CD4-positive, alpha-beta memory T cell (primary cell): ENCODE measurements at places on chromosomes 11 and 22. TPM values are rescaled to one million over a fixed set of nuclear protein-coding genes. Genes with fewer than 3 reads are reported as not detected.
A peak's percentile ranks its signal among the peaks of the same experiment; 100 is the strongest.

SPDYC gene
- not detected for total RNA-seq

IFITM1 gene
- 119 TPM for total RNA-seq

IFITM10 gene
- total RNA-seq = 1.6 TPM

ST14 gene
- 0.72 TPM for total RNA-seq

HOATZ gene
- total RNA-seq = not detected

ASCL2 gene
- total RNA-seq = 0.29 TPM

GRCh38 chr11:2380807-2381350 is 3.8 kb downstream of the CD81 start:
- H3K27me3 ChIP-seq = no peaks in the 10 kb centered on the region
- no peak for DNase-seq
- no peak overlapping the region for H3K27ac ChIP-seq
- no peak overlapping the region for H3K4me3 ChIP-seq
- H3K4me1 ChIP-seq = peaks cover 64% of the 10 kb centered on the region

- peaks cover 24% of the 10 kb centered on the region for H3K4me1 ChIP-seq
- H3K36me3 ChIP-seq = peaks cover 12% of the 10 kb centered on the region
- no peak overlapping the region for H3K4me3 ChIP-seq
- H3K27ac ChIP-seq = no peak overlapping the region
- no peaks in the 10 kb centered on the region for H3K27me3 ChIP-seq
- DNase-seq = peak; percentile 19
Measured at GRCh38 chr22:43183496-43184277, 3.2 kb downstream of the TTLL12 start.

GRCh38 chr11:44793350-44794090 is 66.8 kb downstream of the TSPAN18 start:
- H3K27me3 ChIP-seq = no peaks in the 10 kb centered on the region
- H3K36me3 ChIP-seq = peaks cover 4% of the 10 kb centered on the region
- no peak for DNase-seq
- H3K4me3 ChIP-seq = no peak overlapping the region

DNA sequence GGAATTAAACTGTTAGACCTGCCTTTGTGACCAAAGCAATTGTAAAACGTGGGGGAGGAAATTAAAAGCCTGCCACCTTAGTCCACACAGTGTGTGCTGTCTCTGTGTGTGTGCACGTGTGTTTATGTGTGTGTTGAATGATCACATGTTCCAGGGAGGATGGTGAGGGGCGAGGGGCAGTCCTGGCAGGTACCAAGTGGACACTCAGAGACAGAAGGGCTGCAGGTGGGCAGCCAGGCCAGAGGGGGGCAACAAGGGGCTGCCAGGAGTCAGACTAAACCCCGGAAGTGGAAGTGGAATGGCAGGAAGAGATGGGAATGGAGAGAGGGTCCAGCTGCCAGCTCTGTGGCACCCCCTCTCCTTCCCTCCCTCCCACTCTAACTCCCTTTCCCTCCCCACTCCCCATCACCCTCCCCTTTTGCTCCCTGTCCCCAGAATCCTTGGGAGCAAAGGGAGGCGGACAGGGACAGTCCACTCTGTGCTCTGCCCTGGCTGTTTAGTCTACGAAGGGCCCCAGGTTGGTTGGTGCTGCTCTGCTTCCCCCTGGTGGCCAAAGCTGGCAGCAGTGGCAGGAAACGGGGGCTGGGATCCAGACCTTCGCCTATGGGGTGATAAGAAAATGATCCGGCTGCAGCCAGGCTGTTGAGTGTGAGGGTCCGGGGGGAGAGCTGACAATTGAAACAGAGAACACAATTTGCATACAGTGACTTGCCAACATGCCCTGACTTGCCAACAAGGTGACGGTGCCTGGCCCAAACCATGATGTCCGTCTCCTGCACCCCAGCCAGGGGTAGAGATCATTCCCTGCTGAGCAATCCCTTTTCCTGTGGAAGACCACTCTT is 24.4 kb downstream of the P2RY2 start:
- H3K27me3 ChIP-seq = no peaks in the 10 kb centered on the region
- no peak overlapping the region for H3K27ac ChIP-seq
- H3K4me3 ChIP-seq = no peak overlapping the region

- H3K4me3 ChIP-seq = no peak overlapping the region
- DNase-seq = no peak
- H3K4me1 ChIP-seq = no peaks in the 10 kb centered on the region
- H3K27ac ChIP-seq = no peak overlapping the region
Measured at GRCh38 chr11:80182901-80183300, 742.1 kb upstream of the TENM4 start.

DNA sequence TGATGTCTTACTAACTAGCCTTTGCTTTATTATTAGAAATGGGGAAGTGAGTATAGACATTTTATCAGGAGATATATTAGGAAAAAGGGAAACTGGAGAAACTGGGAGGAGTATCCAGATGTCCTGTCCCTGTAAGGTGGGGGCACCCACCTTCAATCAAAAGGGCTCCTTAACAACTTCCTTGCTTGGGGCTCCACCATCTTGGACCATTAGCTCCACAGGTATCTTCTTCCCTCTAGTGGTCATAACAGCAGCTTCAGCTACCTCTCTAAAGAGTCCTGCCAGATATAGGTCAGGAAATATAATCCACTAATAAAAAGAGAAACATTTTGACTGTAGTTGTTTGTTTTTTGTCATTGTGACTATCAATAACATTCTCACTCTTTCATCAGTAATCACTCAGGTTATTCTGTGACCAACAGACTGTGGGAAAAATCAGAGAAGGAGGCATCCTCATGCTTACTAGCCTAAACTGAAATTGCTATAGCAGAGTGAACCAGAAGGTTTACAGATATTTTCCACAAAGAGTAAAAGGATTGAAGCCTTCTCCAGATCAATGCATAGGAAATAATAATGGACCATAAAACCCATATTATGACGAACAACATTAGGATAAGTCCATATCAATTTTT is 10.4 kb downstream of the OR51B4 start:
- H3K27me3 ChIP-seq = no peaks in the 10 kb centered on the region
- H3K4me1 ChIP-seq = no peaks in the 10 kb centered on the region
- DNase-seq = no peak
- H3K4me3 ChIP-seq = no peak overlapping the region

- H3K4me1 ChIP-seq = no peaks in the 10 kb centered on the region
- no peaks in the 10 kb centered on the region for H3K27me3 ChIP-seq
- H3K4me3 ChIP-seq = no peak overlapping the region
- no peak for DNase-seq
- no peak overlapping the region for H3K27ac ChIP-seq
- no peaks in the 10 kb centered on the region for H3K36me3 ChIP-seq
Measured at GRCh38 chr11:61654397-61654829, 25.8 kb upstream of the DAGLA start.

DNA sequence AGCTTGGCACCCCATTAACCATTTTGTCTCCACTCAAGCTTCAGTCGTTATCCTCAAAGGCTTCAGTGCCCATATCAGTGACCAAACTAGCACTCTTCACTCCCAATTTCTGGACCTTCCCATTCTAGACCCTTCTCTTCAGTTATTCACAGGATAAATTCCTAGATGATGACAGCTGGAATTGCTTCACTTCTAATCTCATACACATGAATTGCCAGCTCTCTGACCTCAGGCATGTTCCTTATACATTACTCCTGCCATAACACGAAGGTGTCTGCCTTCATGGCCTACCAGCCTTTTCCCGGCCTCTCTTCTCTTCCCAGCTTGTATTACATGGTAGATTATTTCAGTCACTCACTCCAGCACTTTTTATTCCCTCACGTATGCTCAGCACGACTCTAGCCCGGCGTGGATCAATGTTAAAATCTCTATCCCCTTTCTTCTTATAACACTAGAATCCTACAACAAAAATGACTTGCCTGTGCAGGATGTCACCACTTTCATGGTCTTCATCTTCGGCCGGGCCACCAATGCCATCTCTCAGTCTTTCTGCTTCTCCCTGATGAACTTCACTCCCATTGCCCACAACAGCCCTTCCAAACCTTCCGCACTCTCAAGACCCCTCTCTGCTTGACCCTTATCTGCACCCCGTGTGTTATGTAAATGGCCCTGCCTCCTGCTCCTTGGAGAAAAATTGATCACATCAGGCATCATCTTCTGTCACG is 36.9 kb downstream of the EIF3F start:
- no peaks in the 10 kb centered on the region for H3K27me3 ChIP-seq
- H3K4me1 ChIP-seq = peaks cover 8% of the 10 kb centered on the region
- no peak overlapping the region for H3K4me3 ChIP-seq
- no peaks in the 10 kb centered on the region for H3K36me3 ChIP-seq
- H3K27ac ChIP-seq = no peak overlapping the region
- no peak for DNase-seq

DNA sequence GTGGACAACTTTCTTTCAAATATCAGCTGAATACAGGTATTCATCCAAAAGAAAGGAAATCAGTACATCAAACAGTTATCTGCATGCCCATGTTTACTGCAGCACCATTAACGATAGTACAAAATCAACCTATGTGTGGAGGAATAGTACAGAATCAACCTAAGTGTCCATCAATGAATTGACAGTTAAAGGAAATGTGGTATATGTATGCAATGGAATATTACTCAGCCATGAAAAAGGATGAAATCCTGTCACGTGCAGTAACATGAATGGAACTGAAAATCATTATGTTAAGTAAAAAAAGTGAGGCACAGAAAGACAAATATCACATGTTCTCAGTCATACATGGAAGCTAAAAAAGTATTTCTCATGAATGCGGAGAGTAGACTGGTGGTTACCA is 132.3 kb downstream of the MED15 start:
- H3K27ac ChIP-seq = no peak overlapping the region
- no peak for DNase-seq
- H3K4me3 ChIP-seq = no peak overlapping the region
- no peaks in the 10 kb centered on the region for H3K4me1 ChIP-seq

DNA sequence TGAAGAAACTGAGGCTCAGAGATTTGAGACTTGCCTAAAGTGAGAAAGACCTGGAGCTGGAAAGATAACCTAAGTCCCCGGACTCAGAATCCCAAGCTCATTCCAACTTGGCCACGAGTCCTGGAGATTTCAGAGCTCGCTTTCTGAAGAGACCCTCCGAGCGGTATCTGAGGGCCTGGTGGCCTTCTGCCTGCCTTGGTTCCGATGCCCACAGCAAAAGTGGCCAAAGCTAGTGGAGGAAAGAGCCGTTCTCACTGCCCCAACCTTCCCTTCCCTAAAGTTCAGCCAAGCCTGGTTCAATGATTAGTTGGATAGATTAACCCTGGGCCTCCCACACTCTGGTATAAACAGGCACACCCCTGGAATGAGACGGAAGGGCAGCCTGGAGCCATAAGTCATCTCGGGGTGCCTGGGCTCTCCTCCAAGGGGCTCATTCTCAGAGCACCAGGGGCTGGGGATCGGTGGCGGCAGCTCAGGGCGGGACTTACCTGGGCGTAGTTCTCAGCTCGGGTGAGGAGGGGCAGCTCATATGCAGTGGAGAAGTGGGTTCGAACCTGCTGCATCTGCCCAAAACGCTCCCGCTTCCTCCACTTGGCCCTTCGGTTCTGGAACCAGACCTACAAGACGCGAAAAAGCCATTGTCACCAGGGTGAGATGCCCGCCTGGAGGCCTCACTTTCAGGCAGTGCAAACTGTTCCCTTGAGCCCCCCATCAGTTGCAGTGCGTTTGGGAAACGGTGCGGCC is 42.8 kb downstream of the ALX4 start:
- no peaks in the 10 kb centered on the region for H3K36me3 ChIP-seq
- H3K27ac ChIP-seq = no peak overlapping the region
- H3K4me1 ChIP-seq = no peaks in the 10 kb centered on the region
- H3K4me3 ChIP-seq = no peak overlapping the region
- no peak for DNase-seq

DNA sequence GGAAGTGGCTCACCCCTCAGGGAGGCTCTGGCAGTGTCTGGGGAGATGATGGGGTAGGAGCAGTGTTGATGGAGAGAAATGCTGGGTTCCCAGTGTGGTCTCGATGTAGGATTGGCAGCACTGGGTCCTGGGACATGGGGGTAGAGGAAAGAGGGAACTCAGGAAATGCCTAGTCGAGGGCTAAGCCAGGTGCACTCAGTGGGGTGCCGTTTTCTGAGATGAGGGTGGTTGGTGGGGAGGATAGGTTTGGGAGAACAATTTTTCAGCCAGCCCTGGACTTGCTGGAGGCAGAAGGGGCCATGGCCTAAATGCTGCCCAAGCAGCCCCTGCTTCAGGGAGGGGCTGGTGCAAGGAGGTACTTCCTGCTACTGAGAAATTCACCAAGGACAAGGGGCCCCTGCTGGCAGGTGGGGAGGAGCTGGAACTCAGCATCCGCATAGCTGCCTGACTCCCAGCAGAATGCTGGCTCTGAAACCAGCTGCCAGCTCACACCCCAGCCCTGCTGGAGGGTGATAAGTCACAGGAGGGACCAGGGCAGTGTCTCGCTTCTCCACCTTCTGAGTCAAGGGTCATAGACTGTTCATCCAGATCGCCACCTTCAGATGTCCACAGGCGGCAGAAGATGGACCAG is 6.0 kb downstream of the CCDC157 start:
- no peak overlapping the region for H3K4me3 ChIP-seq
- H3K27me3 ChIP-seq = no peaks in the 10 kb centered on the region
- no peaks in the 10 kb centered on the region for H3K4me1 ChIP-seq
- no peak for DNase-seq
- H3K27ac ChIP-seq = no peak overlapping the region
- no peaks in the 10 kb centered on the region for H3K36me3 ChIP-seq

DNA sequence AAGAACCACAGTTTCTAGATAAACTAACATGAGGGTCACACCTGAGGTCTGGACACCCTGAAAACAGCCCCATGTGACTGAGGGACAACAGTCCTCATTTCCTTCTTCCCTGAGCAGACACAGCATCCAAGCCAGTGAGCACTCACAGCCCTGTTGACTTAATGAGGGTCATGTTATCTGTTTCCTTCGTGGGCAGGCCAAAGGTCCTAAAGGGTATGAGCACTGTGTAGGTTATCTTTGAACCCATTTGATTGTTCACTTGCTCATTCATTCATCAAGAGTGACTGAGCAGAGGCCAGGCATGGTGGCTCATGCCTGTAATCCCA is 170.7 kb upstream of the B3GAT1 start:
- peaks cover 11% of the 10 kb centered on the region for H3K4me1 ChIP-seq
- H3K27ac ChIP-seq = no peak overlapping the region
- no peaks in the 10 kb centered on the region for H3K27me3 ChIP-seq
- H3K36me3 ChIP-seq = no peaks in the 10 kb centered on the region
- no peak for DNase-seq

DNA sequence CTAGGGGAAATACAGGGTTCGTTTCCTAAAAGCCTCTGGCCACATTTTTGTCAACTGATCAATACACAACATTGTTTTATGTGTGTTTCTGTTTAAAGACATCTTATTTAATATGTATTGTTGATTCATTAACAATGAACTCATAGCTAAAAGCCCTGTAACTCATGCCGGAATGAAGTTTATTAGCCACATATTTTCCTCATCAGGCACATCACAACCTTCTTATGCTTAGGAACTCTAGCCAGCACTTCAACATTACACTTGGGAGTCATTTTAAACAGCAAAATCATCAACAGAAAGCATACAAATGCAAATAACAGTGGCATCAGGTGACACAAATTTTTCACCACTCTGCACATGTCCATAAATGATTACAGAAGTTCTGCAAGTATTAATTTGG is 15.1 kb upstream of the BLID start:
- H3K36me3 ChIP-seq = no peaks in the 10 kb centered on the region
- H3K27me3 ChIP-seq = no peaks in the 10 kb centered on the region
- no peak for DNase-seq
- H3K4me1 ChIP-seq = no peaks in the 10 kb centered on the region

- no peaks in the 10 kb centered on the region for H3K27me3 ChIP-seq
- no peak overlapping the region for H3K27ac ChIP-seq
- H3K4me3 ChIP-seq = no peak overlapping the region
- H3K36me3 ChIP-seq = no peaks in the 10 kb centered on the region
Measured at GRCh38 chr22:38352436-38352835, 35.2 kb upstream of the CSNK1E start.
